ENCODE measurements at places on chromosomes 6 and 20.

DNA sequence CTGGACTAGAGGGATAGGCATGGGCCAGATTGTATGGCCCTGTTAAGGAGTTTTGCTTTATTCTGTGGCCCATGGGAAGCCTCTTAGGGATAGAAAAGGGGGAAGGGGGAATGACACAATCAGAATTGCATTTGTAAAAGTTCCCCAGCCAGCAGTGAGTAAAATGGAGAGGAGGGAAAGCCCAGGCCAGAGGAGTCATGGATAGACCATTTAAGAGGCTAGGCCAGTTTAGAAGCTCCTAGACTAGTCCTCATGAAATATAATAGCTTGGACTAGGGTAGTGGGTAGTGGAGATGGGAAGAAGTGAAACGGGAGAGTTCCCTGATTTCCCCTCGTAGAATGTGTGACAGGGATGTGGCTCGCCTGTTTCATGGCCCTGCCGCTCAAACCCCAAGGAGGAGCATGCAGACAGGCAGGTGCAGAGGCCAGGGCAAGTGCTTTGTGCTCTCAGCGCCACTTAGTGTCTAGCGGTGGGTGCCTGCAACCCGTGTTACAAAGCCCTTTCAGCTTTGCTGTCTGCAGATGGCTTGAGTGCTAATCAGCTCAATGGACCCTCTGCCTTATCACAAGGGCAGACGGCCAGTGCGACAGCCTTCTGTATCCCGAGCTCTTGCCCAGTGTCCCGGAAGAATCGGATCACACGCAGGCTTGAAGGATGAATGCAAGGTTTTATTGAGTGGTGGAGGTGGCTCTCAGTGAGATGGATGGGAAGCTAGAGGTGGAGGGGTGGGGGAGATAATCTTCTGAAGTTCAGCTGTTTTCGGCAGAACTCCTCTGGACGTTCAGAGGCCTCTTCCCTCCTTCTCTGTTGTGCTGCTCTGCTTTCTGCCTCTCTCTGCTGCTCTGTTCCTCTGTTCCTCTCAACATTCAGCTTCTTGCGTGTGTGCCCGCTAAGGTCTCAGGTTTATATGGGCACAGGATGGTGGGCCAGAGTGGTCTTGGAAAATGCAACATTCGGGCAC is 141.1 kb downstream of the CEP57L1 start:
- DNase-seq, result no peak

DNA sequence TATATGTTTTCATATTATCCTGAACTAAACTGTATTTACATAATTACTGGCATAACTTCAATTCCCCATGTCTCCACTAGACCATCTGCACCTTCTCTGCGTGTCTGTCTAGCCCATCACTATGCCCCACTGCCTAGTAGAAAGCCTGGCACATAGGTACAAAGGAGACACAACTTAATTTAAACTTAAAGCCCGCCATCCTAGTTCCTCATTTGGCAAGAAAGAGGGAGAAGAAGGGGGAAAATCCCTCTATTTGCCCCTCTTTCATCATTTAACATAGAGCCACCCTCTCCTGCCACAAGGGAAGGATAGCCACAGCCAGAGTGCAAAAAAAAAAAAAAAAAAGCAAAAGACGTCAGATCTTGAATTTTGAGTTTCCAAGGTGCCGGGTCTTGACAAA is 1.8 kb downstream of the PKIG start:
- no peak for DNase-seq

- no peak for DNase-seq
Measured at GRCh38 chr20:48921883-48922820, 641 bp downstream of the ARFGEF2 start.

DNA sequence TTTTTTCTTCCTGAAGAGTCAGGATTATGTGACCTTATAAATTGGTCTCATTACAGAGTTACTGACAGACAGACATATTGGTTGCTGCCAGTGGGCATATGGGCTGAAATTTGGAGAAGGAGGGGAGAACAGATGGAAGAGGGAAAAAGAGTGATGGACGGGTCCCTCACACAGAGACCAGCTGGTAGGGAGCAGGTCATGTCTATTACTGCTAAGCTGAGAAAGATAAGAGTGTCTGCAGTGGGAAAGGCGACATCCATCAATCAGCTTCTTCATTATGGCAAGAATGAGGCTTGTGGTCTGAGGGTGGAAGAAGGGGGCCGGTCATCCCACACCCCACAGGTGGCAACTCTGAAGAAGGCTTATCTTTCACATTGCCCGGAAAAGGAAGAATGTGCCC is 353.8 kb upstream of the RSPO3 start:
- no peak for DNase-seq

DNA sequence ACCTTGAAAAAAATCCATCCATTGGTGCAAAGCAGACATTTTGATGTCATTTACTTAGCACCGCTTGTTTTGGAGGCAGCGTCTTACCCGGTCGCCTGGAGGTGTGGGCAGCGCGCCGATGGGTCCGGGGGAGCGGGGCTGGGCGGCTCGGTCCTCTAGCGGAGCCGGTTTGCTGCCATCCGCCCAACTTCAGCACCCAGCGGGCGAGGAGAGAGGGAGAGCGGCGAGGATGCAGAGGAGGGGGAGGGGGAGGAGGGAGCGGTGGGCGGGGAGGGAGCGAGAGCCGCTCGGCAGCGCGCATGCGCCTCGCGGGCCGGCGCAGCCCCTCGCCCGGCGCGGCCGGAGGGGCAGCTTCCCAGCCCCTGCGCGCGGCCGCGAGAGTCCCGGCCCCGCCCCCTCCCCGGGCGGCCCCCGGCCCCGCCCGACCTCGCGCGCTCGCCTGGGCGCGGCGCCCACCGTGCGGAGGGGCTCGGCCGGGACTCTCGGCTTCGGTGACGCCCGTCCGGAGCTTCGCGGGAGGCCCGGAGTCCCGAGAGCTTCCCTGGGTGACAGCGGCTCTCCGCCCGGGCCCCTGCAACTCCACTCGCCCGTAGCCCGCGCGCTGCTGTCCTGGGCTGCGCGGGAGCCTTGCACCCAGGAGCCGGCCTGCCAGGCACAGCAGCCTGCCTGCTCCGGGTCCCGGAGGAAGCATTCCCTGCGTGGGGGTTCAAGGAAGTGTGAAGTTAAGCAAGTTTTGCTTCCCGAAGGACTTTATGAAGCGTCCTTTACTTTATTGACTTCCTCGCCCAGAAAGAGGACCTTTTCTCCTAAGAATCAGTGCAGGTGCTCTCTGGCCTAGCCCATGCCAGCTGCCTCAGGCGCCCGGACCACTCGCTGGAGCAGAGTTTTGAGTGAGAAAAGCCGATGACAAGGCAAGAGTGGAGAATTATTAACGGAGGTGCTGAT is at the start of gene RGS17:
Gene RGS17, minus strand, starts transcription at position 246 of the 945 bp plus-strand sequence. CDS start 87,264 bp downstream, outside the sequence.
- peak; percentile 32 for DNase-seq

GRCh38 chr20:57211908-57212533 is 54.4 kb downstream of the BMP7 start:
- peak; percentile 15 for DNase-seq

GRCh38 chr6:35601331-35602132 is 87.2 kb downstream of the FKBP5 start:
- DNase-seq, result peak; percentile 79

- DNase-seq, result no peak
Measured at GRCh38 chr6:41411961-41412360, 76.6 kb downstream of the NCR2 start.

GRCh38 chr20:62577490-62577836 is 64.8 kb upstream of the SLCO4A1 start:
- DNase-seq, result no peak

GRCh38 chr6:139483079-139483478 is 108.6 kb upstream of the CITED2 start:
- no peak for DNase-seq

DNA sequence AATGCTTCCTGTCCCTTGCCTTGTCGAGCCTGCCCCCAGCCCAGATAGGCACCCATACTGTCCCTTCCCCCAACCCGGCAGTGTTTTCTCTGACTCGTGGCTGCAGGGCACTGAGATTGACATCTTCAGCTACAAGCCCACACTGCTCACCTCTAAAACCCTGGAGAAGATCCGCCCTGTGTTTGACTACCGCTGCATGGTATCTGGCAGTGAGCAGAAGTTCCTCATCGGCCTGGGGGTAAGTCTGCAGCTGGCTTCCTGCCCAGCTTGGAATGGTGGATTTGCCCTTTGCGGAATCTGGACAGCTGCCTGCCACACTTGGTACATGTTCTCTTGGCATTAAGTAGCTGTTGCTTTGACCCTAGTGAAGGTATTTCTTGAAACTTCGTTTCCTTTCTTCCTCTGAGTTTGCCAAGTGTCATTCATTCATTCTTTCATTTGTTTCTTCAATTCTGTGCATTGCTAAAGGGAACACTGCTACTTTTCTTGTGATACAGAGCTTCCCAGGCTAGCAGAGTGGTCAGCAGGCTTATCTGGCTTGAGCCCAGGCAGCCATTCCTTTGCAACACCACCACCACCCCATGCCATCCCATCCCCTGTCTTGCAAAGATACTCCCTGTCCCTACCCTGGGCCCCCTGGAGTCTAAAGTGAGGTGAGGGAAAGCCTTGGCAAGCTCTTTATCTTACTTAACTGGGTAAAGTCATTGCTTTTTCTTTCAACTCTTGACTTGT is 26.2 kb downstream of the CCDC167 start:
- DNase-seq, result no peak

DNA sequence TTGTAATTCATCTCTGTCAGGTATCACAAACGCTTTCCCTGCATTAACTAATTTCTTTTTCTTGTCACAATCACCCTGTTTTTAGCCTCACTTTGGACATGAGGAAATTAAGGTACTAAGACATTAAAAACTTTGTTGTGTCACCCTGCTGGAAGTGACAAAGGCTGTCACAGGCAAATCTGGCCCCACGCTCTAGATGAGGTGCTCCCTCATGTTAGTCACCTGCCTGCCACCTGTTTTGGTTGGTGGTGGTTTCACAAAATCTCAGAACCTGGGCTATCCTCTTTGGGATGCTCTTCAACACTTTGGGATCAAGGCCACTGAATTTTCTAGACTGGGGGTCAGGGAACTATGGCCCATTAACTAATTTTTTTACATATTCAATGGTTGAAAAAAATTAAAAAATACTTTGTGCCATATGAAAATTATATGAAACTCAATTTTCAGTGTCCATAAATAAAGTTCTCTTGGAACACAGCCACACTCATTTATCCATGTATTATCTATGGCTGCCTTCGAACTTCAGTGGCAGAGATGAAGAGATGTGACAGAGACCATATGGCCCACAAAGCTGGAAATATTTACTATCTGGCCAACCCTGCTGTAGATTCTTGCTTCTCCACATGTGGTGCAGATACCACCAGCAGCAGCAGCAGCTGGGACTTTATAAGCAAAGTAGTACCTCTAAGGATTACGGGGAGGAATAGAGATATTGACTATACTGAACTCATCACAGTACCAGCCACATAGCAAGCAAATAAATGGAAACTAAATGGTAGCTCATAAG is 16.1 kb upstream of the TNFAIP3 start:
- DNase-seq, result no peak

GRCh38 chr6:104829183-104829958 is 30.3 kb downstream of the HACE1 start:
- DNase-seq, result no peak

GRCh38 chr20:20426655-20426907 is 58.7 kb downstream of the INSM1 start:
- DNase-seq, result no peak

GRCh38 chr6:131083687-131084086 is 20.6 kb upstream of the EPB41L2 start:
- no peak for DNase-seq

DNA sequence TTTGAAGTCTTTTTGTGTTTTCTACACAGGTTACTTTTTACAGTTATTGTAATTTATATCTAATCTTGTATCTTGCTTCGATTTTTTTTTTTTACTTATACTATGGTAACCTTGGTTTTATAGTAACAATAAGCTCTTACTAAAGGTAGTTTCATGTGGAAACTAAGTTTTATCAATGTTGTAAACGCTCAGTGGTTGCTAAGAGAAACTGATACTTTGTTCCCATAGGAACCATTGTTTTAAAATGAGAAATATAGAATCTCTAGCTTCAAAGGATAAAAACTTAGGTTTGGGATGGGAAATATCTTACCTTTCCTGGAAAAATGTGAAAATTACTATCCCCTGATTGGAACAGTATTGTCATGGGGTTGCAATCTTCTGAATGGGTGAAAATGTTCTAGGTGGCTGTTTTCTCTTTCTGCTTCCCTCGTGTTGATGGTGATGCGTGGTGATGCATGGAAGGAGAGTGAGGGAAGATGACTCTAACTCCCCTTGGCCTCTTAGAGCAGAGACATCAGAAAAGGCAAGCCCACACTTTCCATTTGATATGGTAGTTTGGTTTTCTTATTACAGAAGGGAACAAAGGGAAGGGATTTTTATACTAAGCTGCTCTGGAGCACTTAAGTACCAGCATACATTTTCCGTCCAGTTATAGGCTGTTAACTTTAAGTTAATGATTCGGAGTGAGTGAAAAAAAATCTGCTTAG is 23.5 kb upstream of the BACH2 start:
- DNase-seq, result no peak

GRCh38 chr6:21556511-21556910 is 37.0 kb upstream of the SOX4 start:
- DNase-seq, result no peak

- no peak for DNase-seq
Measured at GRCh38 chr6:135994857-135995544, 143.5 kb downstream of the PDE7B start.

DNA sequence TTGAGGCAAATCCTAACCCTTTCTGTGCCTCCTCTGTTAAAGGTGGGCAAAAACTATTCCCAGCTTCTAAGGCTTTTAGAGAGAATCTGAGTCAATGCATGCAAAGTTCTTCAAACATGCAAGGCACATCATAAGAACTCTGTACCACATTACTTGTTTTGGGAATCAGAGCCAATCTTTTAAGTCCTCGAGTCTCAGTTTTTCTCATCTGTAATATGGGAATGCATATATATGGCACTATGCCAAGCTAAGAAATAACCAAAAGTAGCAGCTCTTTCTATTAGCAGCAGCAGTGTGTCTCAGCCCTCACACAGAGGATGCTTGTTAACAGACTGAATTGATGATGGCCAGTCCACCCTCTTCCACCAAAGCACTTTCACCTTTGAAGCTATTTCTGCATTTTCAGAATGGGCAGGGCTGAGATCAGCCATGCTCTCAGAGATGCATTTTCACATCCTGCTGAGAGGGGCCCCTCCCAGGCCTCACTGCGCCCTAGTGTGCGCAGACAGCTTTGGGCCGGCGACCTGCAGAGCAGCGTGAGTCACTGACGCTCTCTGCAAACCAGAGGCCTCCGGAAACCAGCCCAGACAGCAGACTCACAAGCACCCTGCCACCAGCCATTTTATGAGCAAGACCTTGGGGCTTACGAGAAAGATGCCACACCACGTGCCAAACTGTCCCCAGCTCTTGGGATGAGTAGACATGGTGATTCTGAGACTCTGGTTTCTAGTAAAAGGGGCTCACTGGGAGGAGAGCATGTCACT is 138.0 kb downstream of the NFATC2 start:
- no peak for DNase-seq

- DNase-seq, result no peak
Measured at GRCh38 chr6:90253631-90254030, 43.0 kb downstream of the BACH2 start.

DNA sequence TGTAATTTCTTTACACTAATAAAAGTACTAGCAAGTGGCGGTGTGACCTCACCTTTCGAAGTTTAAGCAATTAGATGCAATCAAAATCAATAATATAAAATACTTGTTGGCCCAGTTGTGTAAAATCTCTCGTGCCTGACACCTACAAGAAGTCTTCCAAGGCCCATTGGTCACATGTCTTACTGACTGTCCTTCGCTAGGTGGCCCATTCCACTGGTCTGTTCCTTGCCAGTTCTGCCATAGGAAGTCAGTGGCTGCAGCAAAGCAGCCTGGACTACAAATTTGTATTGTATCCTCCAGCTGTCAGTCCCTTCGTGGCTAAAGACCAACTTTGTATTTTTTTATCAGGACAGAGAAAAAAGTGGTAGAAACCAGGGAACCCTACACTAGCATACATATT is 61.8 kb downstream of the CYB5R4 start:
- no peak for DNase-seq
